Stimulated activated CD4-positive, alpha-beta T cell treated with anti-CD3 and anti-CD28 coated beads, Interleukin-12 subunit alpha, Interleukin-12 subunit beta, amount 100 ng/mL, for 24 hours (primary cell): ENCODE measurements at places on chromosomes 13 and 19.

DNA sequence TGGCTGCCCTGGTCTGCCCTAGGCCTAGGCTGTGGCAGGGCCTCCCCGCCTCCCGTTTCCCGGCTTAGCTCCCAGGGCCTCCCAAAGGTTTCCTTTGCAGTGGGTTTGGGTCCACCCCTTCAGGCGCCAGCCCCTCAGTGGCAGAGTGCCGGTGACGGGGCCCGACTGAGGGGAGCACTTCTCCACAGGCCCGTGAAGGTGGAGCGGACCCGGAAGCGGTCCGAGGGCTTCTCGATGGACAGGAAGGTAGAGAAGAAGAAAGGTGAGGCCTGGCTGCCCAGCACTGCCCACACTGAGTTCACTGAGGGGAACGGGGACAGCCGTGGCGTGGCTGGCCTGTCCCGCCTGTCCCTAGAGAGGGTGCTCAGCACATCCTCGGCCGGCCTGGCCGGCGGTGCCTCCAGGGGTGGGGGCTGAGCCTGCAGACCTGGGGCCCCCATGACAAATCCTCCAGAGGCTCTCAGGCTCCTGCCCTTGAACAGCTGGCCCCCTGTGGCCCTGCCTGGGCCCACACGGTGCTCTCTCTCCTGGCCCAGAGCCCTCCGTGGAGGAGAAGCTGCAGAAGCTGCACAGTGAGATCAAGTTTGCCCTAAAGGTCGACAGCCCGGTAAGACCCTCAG is 20.4 kb downstream of the PLIN4 start:
- DNase-seq: no peak

DNA sequence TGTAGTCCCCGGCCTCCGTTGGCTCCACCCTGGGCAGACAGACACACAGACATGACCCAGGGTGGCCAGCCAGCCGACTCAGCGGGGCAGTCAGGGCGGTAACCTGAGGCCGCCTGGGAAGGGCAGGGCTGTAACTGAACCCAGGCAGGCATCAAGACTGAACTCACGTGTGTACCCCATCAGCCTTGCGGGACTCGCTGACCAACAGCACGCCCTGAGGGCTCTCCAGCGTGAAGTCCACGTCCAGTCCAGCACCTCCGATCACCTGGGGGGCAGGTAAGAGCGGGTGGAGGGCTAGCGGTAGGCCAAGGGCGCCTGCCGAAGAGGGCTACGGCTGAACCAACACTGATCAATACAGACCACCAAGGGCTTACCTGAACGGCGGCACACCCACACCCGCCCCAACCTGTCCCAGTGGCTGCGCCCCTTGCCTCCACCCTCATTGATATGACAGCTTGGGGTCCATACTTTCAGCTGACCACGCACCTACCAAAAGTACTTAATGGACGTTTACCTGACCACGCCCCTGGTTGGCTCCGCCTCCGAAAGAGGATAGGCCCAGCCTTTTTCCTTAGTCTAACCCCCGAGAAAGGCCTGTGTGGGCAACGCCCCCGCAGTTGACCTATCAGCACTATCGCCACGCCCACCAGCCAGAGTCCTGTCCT is 791 bp downstream of the TMED1 start:
- no peak for DNase-seq

- no peak for DNase-seq
These were observed 625.3 kb upstream of the PRR20A start for GRCh38 chr13:56515441-56515840.

DNA sequence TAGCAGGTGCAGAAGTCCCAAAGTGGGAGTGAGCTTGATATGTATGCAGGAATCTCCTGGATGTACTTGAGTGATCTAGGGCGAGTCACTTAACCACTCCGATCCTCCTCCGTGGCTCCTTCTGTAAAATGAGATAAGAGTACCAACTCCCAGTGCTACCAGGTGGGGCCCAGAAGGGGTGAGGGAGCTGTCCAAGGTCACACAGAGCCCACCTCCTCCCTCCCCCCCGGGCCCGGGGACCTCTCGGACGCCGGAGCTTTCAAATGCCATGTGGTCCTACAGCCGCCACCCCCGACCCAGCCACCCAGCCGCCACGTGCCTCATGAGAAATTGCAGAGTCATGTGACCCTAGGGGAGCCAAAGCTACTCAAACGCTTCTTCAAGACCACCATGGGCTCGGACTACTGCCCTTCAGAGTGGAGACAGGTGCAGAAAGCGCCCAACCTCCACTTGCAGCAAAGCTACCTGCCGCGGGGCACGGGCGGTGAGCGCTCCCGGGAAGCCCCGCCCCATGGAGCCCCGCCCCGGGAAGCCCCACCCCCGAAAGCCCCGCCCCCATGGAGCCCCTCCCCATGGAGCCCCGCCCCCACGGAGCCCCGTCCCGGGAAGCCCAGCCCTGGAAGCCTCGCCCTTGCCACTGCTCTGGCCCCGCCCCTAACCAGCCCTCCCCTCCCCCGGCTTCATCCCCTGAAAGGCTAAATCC is 10.1 kb upstream of the ZNF358 start:
- DNase-seq: no peak

DNA sequence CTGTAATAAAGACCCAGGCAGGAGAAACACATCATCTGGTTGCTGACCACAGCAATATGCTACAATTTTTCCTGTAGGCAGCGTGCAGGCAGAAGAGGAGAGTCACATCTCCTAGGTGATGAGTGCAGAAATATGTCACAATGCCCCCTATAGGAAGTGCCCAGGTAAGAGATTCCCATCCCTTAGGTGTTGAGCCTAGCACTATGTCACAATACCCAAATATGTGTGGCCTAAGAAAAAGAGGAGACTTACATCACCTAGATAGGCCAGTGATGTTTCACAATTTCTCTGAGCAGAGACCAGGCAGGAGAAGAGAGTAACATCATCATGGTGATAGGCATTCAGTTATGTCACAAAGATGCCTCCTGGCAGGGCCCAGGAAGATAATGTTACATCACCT is 49.4 kb upstream of the ZNF728 start:
- DNase-seq: no peak

- DNase-seq: no peak
These were observed 785.0 kb upstream of the MIR17HG start for GRCh38 chr13:90562443-90562842.

DNA sequence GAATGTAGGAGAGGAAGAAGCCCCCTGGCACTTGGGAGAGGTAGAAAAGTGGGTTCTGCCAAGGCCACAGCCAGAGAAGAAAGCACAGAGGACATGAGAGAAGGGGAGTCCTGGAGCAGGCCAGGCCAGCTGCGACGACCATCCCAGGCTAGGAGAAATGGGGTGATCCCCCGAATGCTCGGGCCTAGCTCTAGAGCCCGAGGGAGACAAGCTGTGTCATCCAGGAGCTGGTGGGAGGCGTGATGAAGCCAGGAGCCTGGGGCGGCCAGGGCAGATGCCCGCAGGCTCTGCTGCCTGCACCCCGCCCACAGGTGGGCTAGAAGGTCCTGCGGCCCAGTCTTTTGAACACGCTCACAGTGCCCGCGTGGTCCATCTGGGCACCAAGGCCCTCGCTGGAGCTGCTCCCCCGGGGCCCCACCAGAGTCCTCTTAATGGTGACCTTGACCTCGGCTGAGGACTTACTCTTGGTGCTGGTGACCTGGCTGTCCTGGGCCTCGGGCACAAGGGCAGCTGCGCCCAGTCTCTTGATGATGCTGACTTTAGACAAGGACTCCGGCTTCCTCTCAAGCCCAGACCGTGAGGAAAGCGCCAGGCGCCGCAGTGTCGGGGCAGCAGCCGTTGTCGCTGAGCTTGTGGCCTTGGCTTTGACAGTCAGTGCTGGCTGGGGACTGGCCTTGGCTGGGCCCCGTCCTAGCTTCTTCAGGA is 26.5 kb downstream of the C19orf47 start:
- DNase-seq: no peak

- DNase-seq: no peak
These were observed 564 bp downstream of the HS6ST3 start for GRCh38 chr13:96090240-96091101.

- DNase-seq: no peak
These were observed 2.8 kb upstream of the ZNF83 start for GRCh38 chr19:52640916-52641315.

DNA sequence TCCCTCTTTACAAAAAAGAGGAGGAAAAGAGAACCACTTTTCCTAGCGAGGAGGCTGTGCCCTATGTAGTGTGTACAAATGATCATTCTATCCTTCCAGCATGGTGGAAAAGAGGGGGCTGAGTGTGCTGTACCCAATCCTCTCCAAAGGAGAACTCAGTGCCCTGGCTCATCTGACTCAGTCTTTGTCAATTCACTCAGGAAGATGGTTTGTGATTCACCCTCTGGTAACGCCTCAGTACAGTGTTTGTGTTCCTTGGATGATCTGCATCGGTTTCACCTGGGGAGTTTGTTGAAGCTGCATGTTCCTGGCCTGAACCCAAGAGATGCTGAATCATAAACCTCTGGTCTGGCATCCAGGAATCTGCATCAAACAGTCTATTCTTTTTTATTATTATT is 18.3 kb upstream of the ENOX1 start:
- no peak for DNase-seq

GRCh38 chr13:90889906-90890834 is 457.3 kb upstream of the MIR17HG start:
- DNase-seq: no peak

- DNase-seq: no peak
These were observed 287.2 kb downstream of the FOXO1 start for GRCh38 chr13:40379196-40379595.

DNA sequence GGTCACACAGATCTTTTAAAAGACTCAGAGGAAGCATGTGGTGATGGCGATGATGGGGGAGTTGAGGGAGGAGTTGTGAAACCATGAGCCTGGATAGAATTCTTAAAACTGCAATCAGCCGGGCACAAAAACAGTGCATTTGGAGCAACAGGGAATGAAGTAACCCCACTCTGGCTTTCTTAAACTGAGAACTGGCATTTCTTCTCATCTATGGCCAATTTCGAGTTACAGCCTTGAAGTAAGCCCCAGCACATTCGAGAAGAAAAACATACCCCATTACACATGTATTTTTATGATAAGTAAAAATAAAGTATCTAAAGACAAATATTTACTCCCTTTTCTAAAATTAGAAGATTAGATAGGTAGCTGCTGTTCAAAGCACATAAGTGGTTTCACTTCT is 70.1 kb downstream of the DCLK1 start:
- DNase-seq: no peak

- DNase-seq: no peak
These were observed at the start of gene STAP2 for GRCh38 chr19:4338441-4339355. Gene STAP2 (minus strand): TSS chr19:4338827. CDS start chr19:4338753, 74 bp downstream.
